ENCODE measurements at places on chromosomes 2 and 18. TPM values are rescaled to one million over a fixed set of nuclear protein-coding genes. Genes with fewer than 3 reads are reported as not detected.

FBXO15 gene
- not detected for total RNA-seq

GRCh38 chr2:224958873-224959272 lies 83.4 kb downstream of the DOCK10 start:
- H3K4me3 ChIP-seq: no peak overlapping the region
- peaks cover 48% of the 10 kb centered on the region for H3K4me1 ChIP-seq
- no peaks in the 10 kb centered on the region for H3K27me3 ChIP-seq
- no peaks in the 10 kb centered on the region for H3K36me3 ChIP-seq
- DNase-seq: no peak

CRYBA2 gene
- total RNA-seq: not detected

DNA sequence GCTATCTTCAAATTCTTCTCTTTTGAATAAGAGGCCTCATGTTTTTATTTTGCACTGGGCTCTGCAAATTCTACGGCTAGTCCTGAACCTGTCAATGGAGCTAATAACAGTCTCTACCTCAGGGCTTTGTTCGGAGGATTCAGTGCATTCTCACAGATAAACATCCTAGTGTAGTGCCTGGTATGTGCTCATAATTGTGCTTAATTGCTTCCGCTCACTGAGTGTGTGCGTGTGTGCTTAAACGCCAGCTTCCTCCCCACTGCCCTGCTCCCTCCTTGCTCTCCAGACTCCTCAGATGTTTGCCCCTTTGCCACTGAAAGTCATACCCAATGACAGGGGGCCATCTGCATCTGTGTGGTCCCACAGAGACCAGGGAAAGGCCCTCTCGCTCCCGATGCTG lies 6.7 kb downstream of the GYPC start:
- no peaks in the 10 kb centered on the region for H3K27me3 ChIP-seq
- no peak overlapping the region for H3K27ac ChIP-seq
- no peaks in the 10 kb centered on the region for H3K36me3 ChIP-seq
- DNase-seq: no peak
- no peak overlapping the region for H3K4me3 ChIP-seq

- no peaks in the 10 kb centered on the region for H3K4me1 ChIP-seq
- no peak overlapping the region for H3K4me3 ChIP-seq
- peak; percentile 94 for DNase-seq
- H3K27me3 ChIP-seq: no peaks in the 10 kb centered on the region
- H3K27ac ChIP-seq: no peak overlapping the region
Observed at GRCh38 chr2:106107509-106108131, 86.5 kb downstream of the UXS1 start.

- H3K27me3 ChIP-seq: no peaks in the 10 kb centered on the region
Observed at GRCh38 chr2:105712981-105713596, 31.6 kb upstream of the NCK2 start.

DNA sequence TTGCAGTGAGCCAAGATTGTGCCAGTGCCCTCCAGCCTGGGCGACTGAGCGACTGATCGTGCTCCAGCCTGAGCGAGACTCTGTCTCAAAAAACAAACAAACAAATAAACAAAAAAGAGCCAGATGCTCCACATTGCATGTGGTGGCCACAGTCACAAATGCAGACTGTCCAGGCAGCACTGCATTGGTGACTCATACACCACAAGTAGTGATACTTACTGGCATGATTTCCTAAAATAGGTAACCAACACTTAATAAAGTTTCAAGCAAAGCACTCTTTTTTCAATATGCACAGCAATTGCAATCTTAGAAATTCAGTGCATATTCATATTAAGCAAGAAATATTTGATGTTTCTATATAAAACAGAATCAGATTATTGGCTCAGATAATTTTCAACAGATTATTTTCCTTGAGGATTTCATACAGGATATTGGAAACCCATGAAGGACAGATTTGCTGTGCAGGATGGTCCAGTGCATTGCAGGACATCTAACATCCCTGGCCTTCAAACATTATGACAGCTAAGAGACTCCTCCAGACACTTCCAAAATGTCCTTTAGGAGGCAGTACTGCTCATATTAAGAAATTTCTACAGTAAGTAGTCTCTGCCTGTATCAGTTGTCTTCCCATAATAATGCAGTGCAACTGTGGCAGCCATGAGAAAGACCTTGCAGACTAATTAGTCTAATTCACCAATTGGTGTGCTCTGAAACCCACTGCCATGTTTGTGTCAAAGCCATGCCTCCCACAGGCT lies 10.5 kb upstream of the SLC1A4 start:
- H3K27ac ChIP-seq: no peak overlapping the region
- no peak overlapping the region for H3K4me3 ChIP-seq
- peaks cover 7% of the 10 kb centered on the region for H3K4me1 ChIP-seq
- DNase-seq: no peak
- H3K27me3 ChIP-seq: no peaks in the 10 kb centered on the region

Measured in vagina (tissue), 2 donors.